ENCODE measurements at places on chromosomes 3 and 15. TPM values are rescaled to one million over a fixed set of nuclear protein-coding genes. Genes with fewer than 3 reads are reported as not detected.

- H3K36me3 ChIP-seq = peaks cover 9% of the 10 kb centered on the region
- no peak overlapping the region for H3K27ac ChIP-seq
- no peak for DNase-seq
- H3K4me3 ChIP-seq = no peak overlapping the region
Measured at GRCh38 chr15:73575636-73576247, 57.4 kb downstream of the NPTN start.

GRCh38 chr15:55708720-55709119 lies 34.2 kb downstream of the PRTG start:
- H3K4me3 ChIP-seq = no peak overlapping the region
- peaks cover 5% of the 10 kb centered on the region for H3K4me1 ChIP-seq
- peaks cover 7% of the 10 kb centered on the region for H3K27me3 ChIP-seq
- H3K27ac ChIP-seq = no peak overlapping the region
- no peaks in the 10 kb centered on the region for H3K36me3 ChIP-seq

- no peak for DNase-seq
- no peak overlapping the region for H3K4me3 ChIP-seq
- peaks cover 8% of the 10 kb centered on the region for H3K27me3 ChIP-seq
- no peaks in the 10 kb centered on the region for H3K36me3 ChIP-seq
- H3K27ac ChIP-seq = no peak overlapping the region
- H3K4me1 ChIP-seq = no peaks in the 10 kb centered on the region
Measured at GRCh38 chr15:48569591-48570302, 75.8 kb downstream of the FBN1 start.

Gene PFN2
- not detected for total RNA-seq

DNA sequence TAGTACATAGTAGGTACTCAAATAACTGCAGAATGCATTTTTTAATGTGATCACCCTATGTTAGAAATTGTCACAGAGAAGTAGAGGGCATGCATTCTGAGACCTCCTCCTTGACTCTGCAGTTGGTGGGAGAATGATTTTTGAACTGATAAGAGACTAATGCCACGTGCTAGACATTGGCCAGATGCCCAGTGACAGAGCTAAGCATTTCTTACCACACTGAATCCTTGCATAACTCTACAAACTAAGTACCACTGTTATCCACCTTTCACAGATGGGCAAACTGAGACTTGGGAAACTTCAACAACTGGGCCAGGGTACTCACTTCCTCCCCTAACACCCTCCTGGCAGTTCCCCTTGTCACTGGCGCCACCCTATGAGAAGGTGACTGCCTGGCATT lies 33.5 kb upstream of the SPATA12 start:
- peaks cover 7% of the 10 kb centered on the region for H3K27me3 ChIP-seq
- H3K4me1 ChIP-seq = no peaks in the 10 kb centered on the region
- no peak overlapping the region for H3K27ac ChIP-seq
- no peaks in the 10 kb centered on the region for H3K36me3 ChIP-seq

Gene MESP2
- not detected for total RNA-seq

Gene C3orf80
- total RNA-seq = not detected
